ENCODE measurements at places on chromosomes 4 and X.

DNA sequence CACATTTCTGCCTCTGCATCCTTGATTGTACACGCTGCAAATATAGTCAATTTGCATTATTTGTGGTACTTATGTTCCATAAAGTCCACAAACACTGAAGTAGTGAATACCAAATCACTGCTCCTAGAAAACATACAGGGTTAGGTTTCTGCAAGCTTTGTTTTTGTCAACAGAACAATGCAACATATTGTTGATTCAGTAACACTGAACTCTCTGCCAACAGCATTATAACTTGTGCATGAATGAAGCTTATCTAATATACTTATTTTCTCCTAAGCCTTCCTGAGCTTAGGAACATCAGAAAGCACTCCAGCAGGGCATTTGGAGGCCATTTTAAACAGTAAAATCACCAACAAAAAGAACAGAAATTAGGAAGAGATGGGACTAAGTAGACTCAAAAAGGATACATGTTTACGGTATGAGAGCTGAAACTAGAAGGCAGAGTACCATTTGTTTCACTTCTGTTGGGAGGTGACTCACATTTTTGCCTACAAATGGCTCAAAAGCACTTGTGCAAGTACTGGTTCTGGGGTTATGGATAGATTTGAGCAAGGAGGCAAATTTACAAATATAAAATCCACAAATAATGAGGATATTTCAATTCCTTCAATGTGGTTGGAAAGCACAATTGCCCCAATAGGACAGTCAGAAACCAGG is 14.1 kb downstream of the COX18 start:
- DNase-seq: no peak

DNA sequence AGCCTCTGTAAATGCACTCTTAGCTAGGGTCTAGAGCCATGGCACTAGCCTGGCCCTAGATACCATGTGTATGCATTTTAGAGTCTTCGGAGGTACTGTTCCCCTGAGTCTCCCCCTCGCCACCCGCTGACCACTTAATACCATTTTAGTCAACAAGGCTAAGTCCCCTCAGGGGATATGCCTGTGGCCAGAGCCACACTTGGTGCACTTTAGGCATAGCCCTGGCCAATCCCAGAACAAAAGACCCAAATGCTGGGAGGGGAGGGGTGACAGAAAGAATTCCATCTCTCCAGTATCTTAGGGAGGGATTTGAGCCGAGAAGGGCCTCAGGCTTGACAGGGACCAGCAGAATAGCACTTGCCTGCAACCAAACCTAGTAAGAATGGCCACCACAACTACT is 28.6 kb upstream of the BCORL1 start:
- no peak for DNase-seq

- DNase-seq: no peak
Observed at GRCh38 chrX:25039036-25039435, 23.3 kb upstream of the ARX start.

GRCh38 chr4:6773616-6774540 is 8.6 kb upstream of the KIAA0232 start:
- no peak for DNase-seq

GRCh38 chr4:150997141-150997540 is 17.9 kb downstream of the LRBA start:
- no peak for DNase-seq

DNA sequence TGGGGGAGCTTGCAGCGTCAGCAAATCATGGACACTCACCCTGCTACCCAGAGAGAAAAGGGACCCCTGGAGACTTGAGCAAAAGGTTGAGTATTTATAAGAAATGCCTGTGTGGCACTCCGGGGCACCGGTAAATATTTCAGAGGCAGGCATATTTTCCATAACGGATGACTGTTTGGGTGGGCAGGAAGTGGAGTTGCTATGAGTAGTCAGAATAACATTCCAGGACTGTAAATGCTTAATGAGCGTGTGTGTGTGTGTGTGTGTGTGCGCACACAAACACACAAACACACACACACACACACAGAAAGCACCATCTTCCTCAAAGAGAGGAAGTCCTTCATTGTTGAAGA is 74.6 kb downstream of the MXRA5 start:
- peak; percentile 38 for DNase-seq

- no peak for DNase-seq
Observed at GRCh38 chr4:182494103-182494502, 250.9 kb downstream of the TENM3 start.

- no peak for DNase-seq
Observed at GRCh38 chr4:48588230-48589097, 98.4 kb downstream of the ZAR1 start.

- no peak for DNase-seq
Observed at GRCh38 chr4:2443956-2444740, 24.8 kb upstream of the RNF4 start.

GRCh38 chrX:65406532-65406931 is 128.1 kb downstream of the LAS1L start:
- DNase-seq: no peak

- DNase-seq: no peak
Observed at GRCh38 chrX:137550665-137551261, 15.2 kb upstream of the ZIC3 start.

DNA sequence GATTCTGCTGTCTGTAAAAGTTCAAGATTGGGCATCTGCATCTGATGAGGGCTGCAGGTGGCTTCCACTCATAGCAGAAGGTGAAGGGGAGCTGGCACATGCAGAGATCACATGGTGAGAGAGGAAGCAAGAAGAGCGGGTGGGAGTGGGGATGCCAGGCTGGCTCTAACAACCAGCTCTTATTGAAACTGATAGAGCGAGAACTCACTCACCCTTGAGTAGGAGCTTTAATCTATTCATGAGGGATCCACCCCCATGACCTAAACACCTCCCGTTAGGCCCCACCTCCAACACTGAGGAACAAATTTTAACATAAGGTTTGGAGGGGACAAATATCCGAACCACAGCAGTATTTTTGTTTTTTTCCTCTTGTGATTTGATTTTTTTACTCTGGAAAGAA is 45.8 kb downstream of the PHOX2B start:
- DNase-seq: no peak

GRCh38 chr4:102250341-102250740 is 94.9 kb downstream of the SLC39A8 start:
- no peak for DNase-seq

- DNase-seq: no peak
Observed at GRCh38 chrX:8741981-8742380, 10.0 kb upstream of the ANOS1 start.

DNA sequence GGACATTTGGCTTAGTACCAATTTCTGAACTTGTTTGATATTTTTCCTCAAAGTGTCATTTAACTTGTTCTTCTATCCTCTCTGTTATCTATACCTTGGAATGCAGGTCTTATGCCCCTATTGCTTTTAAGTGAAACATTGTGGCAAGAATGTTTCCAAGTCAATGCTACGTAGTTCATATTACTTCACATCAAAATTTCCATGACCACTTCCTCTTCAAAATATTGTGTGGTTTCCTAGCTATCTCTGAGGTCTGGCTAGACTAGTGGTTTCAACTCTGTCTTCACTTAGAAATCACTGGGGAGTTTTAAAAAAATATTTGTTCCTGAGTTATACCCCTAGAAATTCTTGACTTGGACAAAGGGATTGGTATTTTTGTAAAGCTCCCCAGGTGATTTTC is 20.2 kb upstream of the RASGEF1B start:
- no peak for DNase-seq

GRCh38 chr4:2785613-2786012 is 7.3 kb upstream of the SH3BP2 start:
- no peak for DNase-seq

DNA sequence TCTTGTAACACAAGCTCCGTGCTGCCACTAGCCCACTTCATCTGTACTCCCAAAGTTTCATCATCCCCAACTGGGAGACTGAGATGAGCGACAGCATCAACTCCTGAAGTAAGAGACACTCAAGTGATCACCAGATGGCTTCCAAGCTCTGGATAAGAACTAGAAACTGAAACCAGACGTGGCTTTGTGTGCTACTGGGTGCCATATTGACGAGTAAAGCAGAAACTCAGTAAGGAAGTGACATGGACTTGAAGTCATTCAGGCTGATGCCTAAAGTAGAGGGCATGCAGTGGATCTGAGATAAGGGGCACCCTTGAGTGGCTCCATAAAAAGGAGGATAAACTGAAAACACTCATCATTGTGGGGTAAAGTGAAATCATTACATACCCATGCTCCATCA is 72.4 kb downstream of the PCYT1B start:
- DNase-seq: no peak

Measured in AG04449 (cell line).